ENCODE measurements at places on chromosomes 4 and X.

GRCh38 chrX:1534301-1535168, 2.5 kb downstream of the P2RY8 start:
- DNase-seq = no peak

DNA sequence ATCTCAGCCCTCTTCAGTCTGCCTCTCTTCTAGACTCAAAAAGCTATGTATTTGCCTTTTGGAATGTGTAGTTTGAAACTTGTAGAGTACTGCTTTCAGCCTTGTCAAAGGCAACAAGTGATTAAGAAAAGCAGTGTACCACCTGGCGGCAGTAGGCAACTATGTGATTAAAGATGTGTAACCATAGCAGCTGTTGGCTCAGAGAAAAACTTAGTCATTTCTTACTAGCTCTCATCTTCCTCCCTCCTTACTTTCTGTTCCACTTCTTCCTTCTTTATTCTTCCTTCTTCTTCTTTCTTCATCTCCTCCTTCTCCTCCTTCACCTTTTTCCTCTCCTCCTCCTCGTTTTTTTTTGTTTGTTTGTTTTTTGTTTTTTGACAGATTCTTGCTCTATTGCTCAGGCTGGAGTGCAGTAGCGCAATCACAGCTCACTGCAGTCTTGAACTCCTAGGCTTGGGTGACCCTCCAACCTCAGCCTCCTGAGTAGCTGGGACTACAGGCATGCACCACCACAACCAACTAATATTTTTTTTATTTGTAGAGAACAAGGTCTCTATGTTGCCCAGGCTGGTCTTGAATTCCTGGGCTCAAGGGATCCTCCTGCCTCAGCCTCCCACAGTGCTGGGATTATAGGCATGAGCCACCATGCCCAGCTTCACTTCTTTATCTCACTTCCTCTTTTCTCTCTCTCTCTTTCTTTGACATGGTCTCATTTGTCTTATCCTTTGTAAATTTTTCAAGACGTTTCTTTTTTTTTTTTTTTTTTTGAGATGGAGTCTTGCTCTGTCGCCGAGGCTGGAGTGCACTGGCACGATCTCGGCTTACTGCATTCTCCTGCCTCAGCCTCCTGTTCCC, 32.6 kb downstream of the ABHD18 start:
- peak; percentile 34 for DNase-seq

DNA sequence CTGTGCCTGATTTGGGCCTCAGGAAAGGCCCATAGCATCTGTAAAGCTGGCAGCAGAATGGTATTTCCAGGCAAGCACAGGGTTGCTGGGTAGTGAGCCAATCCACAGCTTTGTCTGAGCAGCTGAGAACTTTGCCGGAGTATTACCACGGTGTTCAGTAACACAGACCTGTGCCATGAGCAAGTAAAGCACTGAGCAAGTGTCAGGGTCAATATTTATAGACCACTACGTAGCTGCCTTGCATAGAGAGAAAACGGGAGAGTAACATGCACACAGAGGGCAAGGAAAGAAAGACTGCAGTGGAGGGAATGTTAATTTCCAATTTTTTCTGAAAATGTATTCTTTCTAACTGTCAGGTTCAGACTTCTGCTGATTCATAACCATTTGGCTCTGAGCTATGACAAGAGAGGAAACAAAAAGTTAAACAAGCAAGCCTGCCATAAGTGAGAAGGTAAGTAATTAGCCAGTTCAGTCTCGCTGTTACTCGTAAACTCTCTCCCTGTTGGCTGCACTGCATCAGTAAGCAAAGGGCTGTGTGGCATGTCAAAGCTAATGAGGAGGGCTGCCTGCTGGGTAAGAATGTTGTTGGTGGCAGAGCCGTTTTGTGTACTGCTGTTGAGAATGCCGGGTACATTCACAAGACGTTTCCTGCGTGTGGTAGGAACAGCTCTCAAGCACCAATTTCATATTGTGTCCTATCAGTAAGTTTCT, 238.1 kb downstream of the BMPR1B start:
- peak; percentile 29 for DNase-seq

GRCh38 chr4:141668200-141668910, 32.0 kb downstream of the IL15 start:
- DNase-seq = peak; percentile 24

DNA sequence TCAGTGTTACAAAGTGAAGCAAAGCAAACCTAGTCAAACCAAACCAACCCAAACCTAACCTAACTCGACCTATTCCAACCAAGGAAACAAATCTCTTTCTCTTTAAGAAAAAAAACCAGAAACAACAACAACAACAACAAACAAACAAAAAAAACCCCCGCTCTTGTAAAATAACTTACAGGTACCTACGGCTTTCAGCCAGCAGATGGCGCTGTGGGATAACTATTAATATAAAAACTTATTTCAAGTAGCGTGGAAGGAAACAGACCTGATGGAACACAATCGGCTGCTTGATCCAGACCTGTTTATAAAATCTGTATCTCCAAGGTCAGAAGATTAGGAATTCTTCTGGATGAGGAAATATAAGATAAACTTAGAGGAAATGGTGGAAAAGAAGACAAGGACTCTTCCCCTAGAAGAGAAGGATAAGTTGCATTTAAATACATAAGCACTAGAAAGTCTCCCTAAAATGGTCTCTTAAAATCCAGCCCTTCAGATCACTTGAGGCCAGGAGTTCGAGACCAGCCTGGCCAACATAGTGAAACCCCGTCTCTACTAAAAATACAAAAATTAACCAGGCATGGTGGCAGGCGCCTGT, 34.4 kb upstream of the CDKL5 start:
- DNase-seq = peak; percentile 33

GRCh38 chr4:155094201-155094820, 114.1 kb upstream of the NPY2R start:
- no peak for DNase-seq

DNA sequence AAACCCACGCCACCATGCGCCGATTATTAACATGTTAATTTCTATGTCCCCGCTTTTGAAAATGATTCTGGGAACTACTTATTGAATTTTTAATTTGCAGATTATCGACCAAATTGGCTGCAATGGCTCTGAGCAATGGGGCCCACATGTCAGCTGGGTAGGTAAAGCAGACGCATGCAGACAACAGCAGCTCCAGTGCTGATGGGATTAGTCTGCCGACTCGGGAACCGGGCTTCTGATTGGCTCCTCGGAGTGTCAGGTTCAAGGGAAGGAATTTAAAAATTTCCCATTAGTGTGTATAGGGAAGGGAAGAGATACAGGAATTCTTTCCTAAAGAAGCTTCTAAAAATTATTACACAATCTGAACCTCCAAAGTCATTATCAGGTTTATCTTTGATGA, 77.4 kb upstream of the PPARGC1A start:
- no peak for DNase-seq

GRCh38 chr4:135359128-135359527, 1157.5 kb upstream of the PABPC4L start:
- no peak for DNase-seq

GRCh38 chr4:306551-306961, 1.3 kb upstream of the ZNF732 start:
- no peak for DNase-seq

- DNase-seq = peak; percentile 40
Measured at GRCh38 chrX:41085878-41086626, 807 bp downstream of the USP9X start.

GRCh38 chrX:48676106-48676892, 7.3 kb upstream of the WAS start:
- DNase-seq = peak; percentile 98

- no peak for DNase-seq
Measured at GRCh38 chr4:181645489-181645888, 597.7 kb upstream of the TENM3 start.

GRCh38 chrX:75623535-75623934, 100.7 kb upstream of the ZDHHC15 start:
- no peak for DNase-seq

DNA sequence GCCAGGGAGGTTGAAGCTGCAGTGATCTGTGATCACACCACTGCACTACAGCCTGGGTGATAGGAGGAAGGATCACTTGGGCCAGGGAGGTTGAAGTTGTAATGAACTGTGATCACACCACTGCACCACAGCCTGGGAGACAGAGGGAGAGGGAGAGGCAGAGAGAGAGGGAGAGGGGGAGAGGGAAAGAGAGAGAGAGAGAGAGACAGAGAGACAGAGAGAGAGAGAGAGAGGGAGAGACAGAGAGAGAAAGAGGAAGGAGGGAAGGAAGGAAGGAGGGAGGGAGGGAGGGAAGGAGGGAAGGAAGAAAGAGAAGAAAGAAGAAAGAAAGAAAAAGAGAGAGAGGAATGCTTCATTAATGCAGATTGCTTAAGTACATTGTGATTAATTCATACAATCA, 15.2 kb upstream of the MAP9 start:
- no peak for DNase-seq

DNA sequence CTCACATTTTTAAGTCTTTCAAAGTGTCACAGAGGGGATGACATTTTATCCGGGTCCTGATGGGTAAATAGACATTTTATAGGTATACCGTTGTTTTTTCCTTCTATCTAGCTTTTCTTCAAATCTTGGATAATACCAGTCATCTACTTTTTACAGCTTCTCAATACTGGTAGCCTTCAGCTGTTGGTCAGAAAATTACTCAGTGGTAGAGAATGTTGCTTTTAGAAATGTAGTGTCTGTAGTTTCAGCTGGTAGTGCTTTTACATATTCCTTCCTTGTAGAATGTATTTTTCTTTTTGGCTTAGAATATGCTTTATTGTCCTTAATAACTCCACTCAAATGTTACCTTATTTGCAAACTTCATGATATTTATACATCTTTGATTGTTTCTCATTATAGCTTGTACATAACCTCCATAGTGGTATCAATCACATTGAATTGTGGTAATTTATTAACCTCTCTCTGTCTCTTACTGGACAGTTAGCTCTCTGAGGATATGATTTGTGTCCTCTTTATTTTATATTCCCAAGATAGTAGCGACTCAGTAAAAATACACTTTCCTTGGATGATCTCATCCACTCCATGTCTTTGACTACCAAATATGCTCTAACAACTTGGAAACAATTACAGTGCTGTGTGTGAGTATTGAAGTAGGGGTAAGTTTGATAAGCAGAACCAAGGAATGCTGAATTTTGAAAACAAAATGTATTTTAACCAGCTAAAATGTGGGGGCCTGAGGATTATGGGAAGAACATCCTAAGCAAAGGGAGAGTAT, 53.8 kb downstream of the RAP1GDS1 start:
- peak; percentile 11 for DNase-seq

- DNase-seq = no peak
Measured at GRCh38 chr4:2789793-2790582, 2.9 kb upstream of the SH3BP2 start.

- DNase-seq = no peak
Measured at GRCh38 chrX:48936429-48937053, 17.7 kb upstream of the PIM2 start.

DNA sequence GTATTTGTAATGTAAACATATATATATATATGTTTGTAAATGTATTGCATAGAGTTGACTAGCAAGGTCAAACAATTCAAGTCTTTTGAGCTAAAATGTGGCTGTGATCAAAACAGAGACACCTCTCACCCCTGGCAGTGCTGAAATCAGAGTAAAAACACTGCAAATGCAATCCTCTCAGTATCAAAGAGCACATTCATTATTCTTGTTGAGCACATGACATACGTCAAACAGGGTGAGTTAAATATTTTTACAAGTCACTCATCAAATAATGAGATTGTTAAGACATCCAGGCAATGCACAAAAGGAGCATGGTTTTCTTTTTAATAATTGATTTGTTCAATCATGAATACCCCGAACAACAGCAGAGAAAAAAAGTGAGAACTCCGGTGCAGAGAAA, 114.1 kb upstream of the KCNIP4 start:
- no peak for DNase-seq

GRCh38 chrX:56802428-56802827, 73.4 kb downstream of the NBDY start:
- peak; percentile 0 for DNase-seq

DNA sequence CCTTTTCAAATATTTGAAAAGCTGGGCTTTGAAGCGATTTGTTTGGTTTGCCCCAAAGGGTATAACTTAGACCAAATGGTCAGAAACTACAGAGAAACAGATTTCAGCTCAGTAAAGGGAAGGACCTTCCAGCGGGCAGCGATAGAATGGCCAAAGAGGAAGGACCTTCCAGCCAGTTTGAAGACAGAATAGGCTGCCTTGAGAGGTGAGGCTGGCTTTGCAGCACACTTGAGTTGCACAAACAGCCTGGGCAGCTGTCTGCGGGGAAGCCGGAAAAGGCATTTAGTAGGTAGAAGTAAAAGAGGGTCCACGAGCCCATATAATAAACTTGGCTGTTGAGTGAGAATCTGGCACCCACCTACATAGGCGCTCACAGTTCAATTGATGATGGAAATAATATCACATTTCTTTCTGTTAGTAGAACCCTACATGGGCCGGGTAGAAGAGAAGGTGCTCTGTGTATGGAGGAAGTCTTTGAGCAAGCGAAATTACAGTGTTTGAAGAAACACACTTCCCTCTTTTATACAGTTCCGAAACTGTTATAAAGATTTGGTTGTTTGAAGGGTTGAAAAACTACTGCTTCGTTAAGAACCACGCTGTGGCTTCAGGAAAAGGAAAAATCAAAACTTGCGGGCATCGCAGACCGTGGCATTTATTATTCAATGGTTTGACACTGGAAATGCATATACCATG, 75.0 kb upstream of the SORBS2 start:
- no peak for DNase-seq

GRCh38 chr4:155759372-155760252, 791 bp downstream of the GUCY1B1 start:
- peak; percentile 57 for DNase-seq

DNA sequence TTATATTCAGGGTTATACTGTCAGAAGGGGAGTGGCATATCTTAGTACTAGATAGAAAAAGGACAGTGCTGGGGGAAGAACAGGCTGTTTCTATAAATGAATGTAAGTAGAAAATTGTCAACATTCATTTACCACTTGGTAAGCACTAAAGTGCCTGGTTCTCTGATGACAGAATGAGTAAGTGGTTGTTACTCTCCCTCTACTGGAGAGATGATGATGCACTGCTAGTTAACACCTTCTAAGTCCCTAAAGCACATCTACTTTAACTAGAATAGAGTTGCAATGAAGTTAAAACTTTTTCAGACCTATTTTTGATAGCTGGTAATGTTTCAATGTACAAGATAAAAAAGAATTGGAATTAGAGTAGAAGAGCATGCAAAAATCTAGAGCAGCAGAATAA, 214.5 kb downstream of the KLHL4 start:
- no peak for DNase-seq

DNA sequence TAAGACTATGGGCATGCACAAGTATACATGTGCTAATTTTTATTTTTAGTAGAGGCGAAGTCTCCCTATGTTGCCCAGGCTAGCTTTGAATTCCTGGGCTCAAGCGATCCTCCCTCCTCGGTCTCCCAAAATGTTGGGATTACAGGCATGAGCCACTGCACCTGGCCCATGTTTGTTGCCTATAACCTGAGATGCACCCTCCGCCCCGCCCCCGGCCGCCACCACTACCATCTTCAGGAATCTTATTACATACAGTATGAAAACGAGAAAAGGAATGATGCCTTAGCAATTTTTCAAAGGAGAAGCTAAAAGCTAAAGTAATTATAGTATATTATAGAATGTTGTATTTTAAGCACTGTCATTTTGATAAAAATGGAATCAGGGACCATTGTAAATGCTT, 61.2 kb downstream of the POU4F2 start:
- DNase-seq = no peak
